Umbilical cord (tissue), 2 donors: ENCODE measurements at places on chromosomes 4 and X.
A peak's percentile ranks its signal among the peaks of the same experiment; 100 is the strongest.

DNA sequence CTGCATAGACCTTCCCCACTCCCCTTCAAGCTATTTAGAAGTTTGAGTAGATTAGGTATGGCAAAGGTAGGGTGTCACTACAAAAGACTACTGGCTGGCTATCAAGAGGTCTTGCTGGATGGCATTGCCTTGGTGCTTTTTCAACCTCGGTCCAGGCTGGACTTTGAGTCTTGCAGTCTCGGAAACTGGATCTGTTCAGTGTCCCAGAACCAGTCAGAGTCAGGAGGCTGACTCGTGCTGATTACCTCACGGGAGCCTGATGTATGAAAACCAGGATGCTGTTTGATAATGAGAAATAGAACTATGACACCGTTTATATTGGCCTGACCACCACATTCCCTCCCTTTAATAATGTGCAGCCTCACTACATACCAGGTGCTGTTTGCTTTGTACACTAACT lies 2.7 kb upstream of the PHKA1 start:
- no peak for DNase-seq

DNA sequence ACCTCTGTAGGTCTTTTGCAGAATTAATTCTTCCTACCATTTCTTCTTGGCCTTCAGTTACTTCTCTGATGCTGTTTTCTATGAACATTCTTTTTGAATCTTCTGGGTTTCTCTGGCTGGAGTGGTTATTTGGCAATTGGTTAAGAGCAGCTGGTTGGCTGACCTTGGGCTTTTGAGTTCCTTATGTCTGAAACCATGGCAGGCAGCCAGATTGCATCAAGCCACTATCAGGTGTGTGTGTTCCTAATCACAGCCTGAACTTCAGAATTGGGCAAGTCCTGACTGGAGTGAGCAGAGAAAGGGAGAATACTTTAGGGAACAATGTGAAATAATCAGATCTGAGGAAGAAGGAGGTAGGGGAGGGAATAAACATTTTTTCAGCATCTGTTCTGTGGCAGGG lies 90.2 kb downstream of the ARHGAP10 start:
- DNase-seq = peak; percentile 78

GRCh38 chrX:15883540-15883863 lies 28.9 kb upstream of the AP1S2 start:
- no peak for DNase-seq

- no peak for DNase-seq
These were observed 78.0 kb downstream of the GABRB1 start for GRCh38 chr4:47109379-47109778.

GRCh38 chr4:561426-561825 lies 14.7 kb downstream of the TMEM271 start:
- DNase-seq = no peak

- DNase-seq = no peak
These were observed 19.4 kb downstream of the HMX1 start for GRCh38 chr4:8852118-8852704.
